Left ventricle myocardium superior (tissue), 1 donor: ENCODE measurements at places on chromosomes 11 and 22. TPM values are rescaled to one million over a fixed set of nuclear protein-coding genes. Genes with fewer than 3 reads are reported as not detected.

DNA sequence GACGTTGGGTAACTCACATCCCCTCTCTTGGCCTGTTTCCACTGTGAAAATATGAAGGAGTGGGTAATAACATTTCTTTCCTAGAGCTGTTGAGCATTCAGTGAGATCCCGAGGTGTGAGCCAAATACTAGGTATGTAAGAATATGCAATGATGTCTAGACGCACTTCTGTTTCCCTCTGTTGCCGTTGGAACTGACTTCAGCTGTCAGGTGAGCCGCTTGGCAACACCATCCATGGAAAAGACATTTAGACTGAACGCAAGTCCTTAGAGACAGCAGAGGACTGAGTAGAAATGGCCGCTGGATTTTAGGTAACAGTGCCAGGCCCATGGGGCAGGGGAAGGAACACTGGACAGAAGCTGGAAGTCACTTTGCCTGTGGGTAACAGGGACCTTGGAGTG is 29.5 kb upstream of the SHANK2 start:
- no peak for DNase-seq

DNA sequence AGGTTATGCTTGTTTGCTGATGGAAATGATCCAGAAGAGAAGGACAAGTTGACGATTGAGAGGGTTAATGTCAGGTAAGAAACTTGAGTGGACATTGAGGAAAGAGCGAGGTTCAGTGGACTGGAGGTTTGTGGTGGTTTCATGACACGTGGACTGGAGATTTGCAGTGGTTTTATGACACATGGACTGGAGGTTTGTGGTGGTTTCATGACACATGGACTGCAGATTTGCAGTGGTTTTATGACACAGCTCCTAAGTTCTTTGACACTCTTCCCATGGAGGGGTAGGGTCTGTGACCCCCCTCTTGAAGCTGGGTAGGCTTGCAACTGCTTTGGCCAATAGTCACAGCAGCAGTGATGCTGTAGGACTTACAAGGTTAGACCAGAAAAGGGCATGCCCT is 5.4 kb upstream of the MAPK8IP2 start:
- no peak for DNase-seq

Gene IFITM10
- 0.77 TPM for total RNA-seq

GRCh38 chr11:114846416-114846791 is 168.1 kb downstream of the NXPE2 start:
- peak; percentile 75 for DNase-seq

DNA sequence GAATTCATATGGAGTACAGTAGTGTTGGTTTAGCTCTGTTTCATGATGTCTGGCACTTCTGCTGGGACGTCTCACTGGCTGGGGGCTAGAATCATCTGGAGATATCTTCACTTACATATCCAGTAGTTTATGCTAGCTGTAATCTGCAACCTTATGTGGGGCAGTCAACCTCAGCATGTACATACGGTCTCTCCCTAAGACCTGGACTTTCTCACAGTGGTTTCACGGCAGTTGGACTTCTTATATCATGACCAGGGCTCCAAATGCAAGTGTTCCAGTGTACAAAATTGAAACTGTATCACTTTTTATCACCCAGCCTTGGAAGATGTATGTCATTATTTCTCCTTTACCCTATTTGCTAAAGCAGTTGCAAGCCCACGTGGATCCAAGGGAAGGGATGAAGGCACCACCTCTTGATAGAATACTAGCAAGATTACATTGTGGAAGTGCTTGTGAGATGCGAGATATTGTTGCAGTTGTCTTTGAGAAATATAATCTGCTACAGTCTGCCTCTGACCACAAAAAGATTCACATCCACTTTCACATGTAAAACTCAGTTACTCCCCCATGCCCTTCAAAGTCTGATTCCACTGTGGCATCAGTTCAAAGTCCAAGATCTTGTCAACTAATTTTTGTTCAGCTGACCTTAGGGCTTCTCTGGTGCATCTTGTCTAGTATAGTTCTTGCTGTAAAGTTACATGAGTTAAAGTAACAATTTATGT is 316.6 kb upstream of the NCAM1 start:
- DNase-seq: no peak

DNA sequence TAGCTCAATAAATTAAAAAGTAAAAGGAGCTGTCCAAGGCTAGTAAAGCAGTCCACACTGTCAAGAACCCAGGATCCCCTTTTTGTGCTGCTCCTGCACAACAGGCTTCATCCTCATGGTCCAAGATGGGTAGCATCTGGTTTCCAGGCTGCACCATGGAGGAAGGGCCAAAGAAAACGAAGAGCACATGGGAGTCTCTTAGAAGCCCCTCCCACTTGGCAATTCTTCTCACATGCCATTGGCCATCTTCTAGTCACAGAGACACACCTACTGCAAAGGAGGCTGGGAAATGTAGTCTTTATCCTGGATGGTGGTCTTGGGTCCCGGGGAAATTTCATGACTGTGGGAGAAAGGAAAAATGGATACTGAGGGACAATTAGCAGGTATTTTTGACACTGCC is 37.8 kb downstream of the PRR5L start:
- no peak for DNase-seq

GRCh38 chr11:14656536-14657457 is 13.2 kb downstream of the PDE3B start:
- DNase-seq: no peak

DNA sequence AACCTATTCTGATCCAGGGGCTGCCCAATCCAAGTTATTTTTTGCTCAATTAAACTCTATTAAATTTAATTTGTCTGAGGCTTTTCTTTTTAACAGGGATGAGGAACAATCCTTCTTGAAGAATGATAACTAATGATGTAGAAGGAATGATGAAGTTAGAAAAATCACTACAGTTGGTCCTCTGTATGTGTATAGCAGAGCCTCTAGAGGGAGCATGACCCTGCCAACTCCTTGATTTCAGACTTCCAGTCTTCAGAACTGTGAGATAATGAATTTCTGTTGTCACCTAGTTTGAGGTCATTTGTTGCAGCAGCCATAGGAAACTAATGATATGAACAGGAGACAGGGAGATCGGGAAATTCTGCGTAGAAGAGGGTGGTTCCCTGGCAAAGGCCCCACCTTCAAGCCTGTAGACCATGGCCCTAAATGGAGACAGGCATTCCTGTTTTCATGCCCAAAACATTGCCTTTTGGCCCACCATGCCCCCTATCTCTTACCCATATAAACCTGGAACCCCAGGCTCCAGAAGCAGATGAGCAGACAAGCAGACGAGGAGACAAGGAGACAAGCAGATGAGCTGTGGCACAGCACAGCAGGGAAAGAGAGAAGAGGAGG is 7.7 kb upstream of the QSER1 start:
- DNase-seq: no peak

Gene ABCG4
- 1.1 TPM for total RNA-seq

Gene LARGE2
- not detected for total RNA-seq
